Jurkat, Clone E6-1 (cell line): ENCODE measurements at places on chromosomes 11 and 22.

- no peak for DNase-seq
Observed at GRCh38 chr11:121607341-121607740, 154.6 kb upstream of the SORL1-AS1 start.

- no peak for DNase-seq
Observed at GRCh38 chr11:118627566-118627965, 20.2 kb downstream of the PHLDB1 start.

GRCh38 chr11:67530282-67530592 lies 7.0 kb upstream of the CABP2 start:
- DNase-seq = no peak

- DNase-seq = no peak
Observed at GRCh38 chr11:134518616-134519389, 106.8 kb upstream of the B3GAT1 start.

DNA sequence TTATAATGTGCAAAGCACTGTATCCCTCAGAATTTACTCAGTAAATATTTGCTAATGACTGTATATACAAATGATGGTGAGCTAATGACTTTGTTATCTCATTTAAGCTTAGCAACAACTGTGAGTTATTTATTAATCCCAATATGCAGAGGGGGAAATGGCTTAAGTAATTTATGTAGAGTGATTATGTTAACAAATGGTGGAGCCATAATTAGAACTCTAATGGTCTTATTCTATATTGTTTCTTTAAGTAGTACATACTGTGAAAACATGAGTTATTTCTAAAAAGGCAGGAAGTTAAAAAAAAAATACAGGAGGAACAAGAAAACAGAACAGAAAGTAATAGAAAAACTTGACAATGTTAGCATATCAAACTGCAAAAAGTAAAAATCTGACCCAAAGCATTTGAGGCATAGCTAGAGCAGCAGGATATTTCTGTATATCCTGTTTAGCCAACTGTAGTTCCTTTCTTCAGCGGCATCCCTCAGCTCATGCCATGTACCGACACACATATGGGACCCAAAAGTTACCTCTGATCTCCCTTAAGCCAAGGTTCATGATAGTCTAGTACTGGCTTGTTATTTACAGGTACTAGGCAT lies 94.2 kb downstream of the FCHSD2 start:
- no peak for DNase-seq

DNA sequence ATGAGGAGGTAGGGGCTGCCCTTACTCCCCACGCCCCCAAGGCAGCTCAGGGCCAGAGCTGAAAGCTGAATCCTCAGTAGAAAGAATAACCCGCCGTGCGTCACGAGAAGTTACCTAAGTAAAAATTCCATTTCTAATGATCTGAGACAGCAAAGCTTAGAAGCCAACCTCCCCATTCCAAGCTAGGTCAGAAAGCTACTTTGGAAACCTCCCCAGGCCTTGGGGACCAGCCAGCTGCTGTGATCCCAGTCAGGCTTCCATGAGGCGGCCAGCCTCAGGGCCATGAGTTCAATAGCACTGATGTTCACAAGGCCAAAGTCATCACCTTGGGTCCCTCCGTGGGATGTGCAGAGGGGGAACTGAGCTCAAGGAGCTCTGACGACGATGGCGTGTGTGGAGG lies 6.9 kb downstream of the SHISAL1 start:
- no peak for DNase-seq

DNA sequence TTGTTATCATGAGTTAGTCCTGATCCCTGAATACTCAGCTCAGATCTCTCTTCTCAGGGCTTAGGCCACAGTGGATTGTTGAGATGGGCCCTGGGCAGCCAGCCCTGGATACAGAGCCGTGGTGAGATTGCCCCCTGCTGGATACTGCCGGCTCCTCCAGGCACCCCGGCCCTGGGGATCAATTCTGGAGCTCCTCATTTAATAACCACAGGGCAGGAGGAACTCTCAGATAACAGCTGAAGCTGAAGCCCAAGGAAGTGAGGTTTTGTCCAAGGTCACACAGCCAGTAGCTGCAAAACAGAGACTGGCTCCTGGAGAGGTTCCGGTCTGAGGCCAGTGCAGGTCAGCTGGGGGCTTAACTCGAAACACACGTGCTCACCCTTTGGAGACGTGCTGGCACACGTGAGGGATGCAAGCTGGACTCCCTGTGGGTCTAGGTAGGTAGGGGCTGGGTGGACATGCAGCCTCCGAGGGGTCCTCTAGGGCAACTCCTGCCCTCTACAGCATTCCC lies 16.0 kb downstream of the USH1C start:
- no peak for DNase-seq

- DNase-seq = no peak
Observed at GRCh38 chr11:8373519-8374432, 110.1 kb upstream of the LMO1 start.

- no peak for DNase-seq
Observed at GRCh38 chr11:59859673-59860072, 6.6 kb downstream of the TCN1 start.

DNA sequence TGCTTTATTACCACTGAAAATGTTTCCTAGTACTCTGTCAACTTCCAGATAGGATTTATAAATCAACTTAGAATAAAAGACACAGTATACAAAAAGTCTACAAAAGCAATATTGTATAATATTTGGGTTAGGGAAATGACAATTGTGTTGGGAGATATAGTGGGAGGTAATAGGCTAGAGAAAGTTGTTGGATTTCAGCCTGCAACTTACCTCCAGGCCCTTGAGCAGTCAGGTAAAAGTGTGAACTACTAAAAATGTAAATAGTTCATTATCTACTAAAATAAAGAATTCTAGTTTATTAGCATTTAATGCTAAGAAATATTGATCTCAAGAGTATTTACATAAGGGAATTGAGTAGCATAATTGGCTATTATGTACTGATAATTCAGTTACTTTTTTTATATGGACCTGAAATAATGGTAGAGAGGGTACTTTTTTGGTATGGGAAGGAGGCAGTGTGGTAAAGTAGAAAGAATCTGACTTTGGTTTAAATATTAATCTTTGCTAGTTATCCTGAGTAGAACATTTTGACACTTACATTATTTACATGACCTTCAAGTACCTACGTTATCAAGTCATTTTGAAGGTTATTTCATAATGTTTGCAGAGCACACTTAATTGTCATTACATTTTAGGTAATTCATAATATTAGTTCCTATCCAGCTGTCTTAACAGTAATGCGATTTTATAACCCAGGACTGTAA lies 55.0 kb downstream of the DYNC2H1 start:
- DNase-seq = no peak
